Muscle of leg (tissue), 16 donors: ENCODE measurements at places on chromosomes 1 and 21. TPM values are rescaled to one million over a fixed set of nuclear protein-coding genes. Genes with fewer than 3 reads are reported as not detected.

- no peak for DNase-seq
Observed at GRCh38 chr1:12088607-12089006, 25.5 kb downstream of the TNFRSF8 start.

SLC1A7 gene
- not detected for total RNA-seq

SLC22A15 gene
- 0.53 TPM for total RNA-seq

PBX1 gene
- 42.7 TPM for total RNA-seq

- no peak for DNase-seq
Observed at GRCh38 chr1:19483261-19483660, 2.1 kb downstream of the CAPZB start.

GRCh38 chr1:21931171-21932093 is 5.7 kb downstream of the HSPG2 start:
- no peak for DNase-seq
